ENCODE measurements at places on chromosomes 11 and 22. TPM values are rescaled to one million over a fixed set of nuclear protein-coding genes. Genes with fewer than 3 reads are reported as not detected.

OR8G5 gene
- not detected for total RNA-seq

SIK3 gene
- 35.1 TPM for total RNA-seq

- no peak for DNase-seq
Observed at GRCh38 chr11:119347940-119348605, 1.6 kb upstream of the MFRP start.

A4GALT gene
- 20.8 TPM for total RNA-seq

DNA sequence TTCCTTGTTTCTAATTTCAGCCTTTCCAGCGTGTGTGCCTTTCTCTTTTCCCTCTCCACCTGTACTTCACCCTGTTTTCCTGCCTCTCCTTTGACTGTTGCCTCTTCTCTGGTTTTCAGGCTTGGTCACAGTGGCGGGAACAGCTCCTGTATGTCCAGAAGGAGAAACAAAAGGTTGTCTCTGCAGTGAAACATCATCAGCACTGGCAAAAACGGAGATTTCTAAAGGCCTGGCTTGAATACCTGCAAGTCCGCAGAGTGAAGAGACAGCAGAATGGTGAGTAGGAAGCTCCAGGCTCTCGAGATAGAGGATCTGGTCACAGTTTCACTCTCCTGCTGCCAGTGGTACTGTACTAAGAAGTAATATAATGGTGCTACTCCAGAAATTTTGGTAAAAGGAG is 76.6 kb downstream of the SFI1 start:
- DNase-seq = no peak

GRCh38 chr11:126336671-126337101 is 18.8 kb upstream of the ST3GAL4 start:
- DNase-seq = no peak

GRCh38 chr11:1553808-1554594 is 18.1 kb downstream of the DUSP8 start:
- DNase-seq = no peak

SAA4 gene
- not detected for total RNA-seq

DNA sequence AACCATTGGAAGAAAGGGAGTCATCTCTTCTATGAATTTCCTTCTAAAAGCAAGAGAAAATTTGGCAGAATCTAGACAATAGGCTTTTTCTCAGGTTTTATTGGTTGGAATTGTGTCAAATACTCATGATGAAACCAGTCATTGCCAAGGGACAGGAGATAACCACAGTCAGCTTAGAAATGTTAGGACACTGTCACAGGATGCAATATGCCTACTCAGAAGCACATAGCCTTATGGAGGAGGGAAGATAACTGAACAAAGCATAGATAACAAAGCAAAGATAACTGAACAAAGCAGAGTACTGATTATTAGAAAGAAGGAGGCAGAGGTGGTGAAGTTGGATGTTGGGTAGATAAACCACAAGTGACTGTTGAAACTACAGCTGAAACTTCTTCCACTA is 303.5 kb upstream of the PDGFD start:
- DNase-seq = no peak

- DNase-seq = no peak
Observed at GRCh38 chr11:114152785-114153184, 93.3 kb downstream of the ZBTB16 start.

GRCh38 chr11:41190437-41191082 is 268.9 kb downstream of the LRRC4C start:
- no peak for DNase-seq

DNA sequence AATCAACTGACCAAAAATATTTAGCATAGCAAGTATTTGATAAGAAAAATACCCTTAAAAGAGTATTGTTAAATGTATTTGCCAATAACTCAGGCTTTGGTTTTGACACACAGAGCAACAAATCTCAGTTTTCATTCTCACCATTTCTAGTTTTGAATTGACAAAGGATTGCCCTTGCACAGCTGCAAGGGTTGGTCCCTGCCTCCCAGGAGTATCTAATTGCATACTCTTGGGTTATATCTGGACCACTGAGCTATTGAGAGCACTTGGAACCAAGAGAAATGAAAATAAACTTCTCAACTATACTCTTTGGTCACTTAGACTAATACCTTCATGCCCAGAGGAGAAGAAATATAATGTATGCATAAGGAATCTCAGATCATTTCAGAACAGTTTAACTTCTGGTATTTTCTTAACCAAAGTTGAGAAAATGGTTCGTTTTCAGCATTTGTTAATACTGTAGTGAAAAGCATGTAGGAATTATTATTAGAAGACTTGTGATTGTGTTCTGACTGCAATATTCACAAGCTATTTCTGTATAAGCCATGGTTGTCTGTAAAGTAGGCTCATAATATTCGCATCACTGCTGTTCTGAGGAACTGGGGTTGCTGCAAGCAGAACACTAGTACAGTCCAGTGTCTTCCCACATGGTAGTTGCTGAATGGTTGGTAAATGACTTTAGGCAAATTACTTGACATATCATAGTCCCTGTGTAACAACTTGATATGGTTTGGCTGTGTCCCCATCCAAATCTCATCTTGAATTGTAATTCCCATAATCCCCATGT is 7.9 kb downstream of the C2CD3 start:
- DNase-seq = no peak

DNA sequence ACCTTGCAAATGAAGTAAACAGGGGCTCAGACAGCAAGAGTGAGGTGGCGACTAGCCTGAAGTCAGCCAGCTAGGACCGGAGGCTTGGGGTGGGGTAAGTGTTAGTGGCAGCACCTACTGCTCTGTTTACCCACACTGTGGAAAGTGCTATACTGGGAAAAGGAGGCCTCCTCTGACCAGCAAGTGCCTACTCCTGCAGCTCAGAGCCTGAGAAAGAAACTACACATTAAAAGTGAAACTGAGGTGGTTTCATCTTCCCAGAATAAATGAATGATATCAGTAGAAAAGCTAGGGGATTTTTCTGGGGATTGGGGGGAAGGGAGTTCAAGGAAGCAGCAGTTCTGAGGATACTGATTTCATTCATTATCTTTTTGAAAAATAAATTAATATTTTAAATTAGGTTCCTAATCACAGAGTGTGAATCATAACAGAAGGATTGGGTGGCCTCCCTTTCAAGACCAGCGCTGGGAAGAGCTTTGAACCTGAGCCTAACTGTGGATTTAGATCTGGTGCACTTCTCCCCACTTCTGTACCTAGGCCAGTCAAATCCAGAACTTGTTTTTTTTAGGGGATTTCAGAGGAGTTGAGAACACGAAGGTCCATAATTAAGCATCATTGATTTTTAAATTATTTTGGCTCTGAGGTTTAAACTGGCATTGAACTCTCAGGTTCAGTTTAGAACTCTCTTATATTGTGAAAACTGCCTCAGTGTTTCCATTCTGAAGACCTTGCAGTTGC is 48.1 kb upstream of the GRAMD1B start:
- DNase-seq = no peak

GDPD4 gene
- not detected for total RNA-seq

OR4D10 gene
- not detected for total RNA-seq

PTPN5 gene
- 0.85 TPM for total RNA-seq

- no peak for DNase-seq
Observed at GRCh38 chr22:39227542-39228272, 17.1 kb downstream of the PDGFB start.

GRCh38 chr11:64864473-64865285 is 13.7 kb downstream of the EHD1 start:
- no peak for DNase-seq

- no peak for DNase-seq
Observed at GRCh38 chr11:119729951-119730613, 1.1 kb upstream of the NECTIN1 start.

- no peak for DNase-seq
Observed at GRCh38 chr22:37196539-37197450, 8.7 kb upstream of the C1QTNF6 start.

GRCh38 chr11:62665599-62666258 is 617 bp downstream of the CSKMT start:
- no peak for DNase-seq

- DNase-seq = no peak
Observed at GRCh38 chr11:13339195-13340153, 61.9 kb downstream of the BMAL1 start.

- DNase-seq = no peak
Observed at GRCh38 chr11:68961245-68961644, 19.5 kb downstream of the MRGPRD start.

MUC2 gene
- total RNA-seq = not detected

DNA sequence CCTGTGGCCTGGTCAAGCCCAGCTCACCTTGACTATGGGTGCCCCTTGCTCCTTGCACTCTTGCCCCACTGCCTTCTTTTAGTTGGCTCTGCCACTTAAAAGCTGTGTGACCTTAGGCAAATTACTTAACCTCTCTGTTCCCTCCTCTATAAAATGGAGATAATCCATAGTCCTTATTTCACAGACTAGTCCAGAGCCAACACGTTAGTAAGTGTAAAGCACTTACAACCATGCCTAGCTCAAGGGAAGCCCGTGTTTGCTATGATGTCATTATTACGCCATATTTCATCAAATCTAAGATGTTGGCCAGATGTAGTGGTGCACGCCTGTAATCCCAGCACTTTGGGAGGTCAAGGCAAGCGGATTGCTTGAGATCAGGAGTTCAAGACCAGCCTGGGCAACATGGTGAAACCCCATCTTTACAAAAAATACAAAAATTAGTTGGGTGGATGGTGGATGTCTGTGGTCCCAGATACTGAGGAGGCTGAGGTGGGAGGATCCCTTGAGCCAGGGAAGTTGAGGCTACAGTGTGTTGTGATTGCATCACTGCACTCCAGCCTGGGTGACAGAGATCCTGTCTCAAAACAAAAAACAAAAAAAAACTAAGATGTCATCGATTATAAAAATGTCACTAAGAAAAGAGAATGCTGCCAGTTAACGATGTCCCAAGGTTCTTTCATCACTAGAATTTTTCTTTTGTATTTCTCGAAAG is 2.3 kb upstream of the CCDC88B start:
- DNase-seq = no peak

DNA sequence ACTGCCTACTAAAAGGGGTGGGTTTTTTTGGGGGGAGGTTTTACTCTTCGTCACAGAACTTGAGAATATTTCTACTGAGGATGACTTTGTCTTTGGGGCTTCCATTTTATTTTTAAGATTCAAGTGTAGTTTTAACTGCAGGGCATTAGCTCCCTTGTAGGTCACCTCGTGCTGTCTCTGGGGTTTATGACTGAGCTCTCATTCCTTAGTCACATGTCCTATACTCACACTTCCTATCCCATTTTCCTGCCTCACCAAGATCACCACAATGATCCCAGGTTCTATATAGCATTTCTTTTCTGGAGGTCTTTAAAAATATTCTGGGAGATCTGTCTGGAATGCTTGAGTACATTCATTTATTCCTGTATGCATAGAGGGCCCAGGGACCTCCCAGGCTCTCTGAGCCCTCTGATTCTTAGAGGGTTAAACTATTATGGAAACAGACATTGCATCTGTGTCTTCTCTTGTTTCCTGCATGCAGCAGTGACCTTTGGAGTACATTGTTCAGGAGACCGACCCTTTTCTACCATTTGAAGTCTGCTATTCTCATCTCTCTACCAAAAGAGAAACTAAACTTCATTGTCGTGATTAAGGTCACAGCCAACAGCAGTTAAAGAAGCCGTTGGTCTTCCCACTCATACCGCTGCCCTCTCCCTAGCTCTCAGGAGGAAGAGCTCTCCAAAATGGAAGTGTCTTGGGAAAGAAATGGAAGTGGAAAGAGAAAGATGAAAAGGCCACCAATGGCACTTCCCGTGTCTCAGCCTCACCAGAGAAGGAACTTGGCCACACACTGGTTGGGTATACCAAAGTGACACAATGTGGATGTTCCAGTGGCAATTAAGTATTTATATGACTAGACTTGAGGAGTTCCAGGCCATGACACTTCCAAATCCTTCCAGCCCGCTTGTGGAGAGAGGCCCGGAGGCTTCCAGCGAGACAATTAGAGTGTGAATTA is 77.5 kb downstream of the ZBTB16 start:
- no peak for DNase-seq

NECTIN1 gene
- total RNA-seq = 72.5 TPM

DNA sequence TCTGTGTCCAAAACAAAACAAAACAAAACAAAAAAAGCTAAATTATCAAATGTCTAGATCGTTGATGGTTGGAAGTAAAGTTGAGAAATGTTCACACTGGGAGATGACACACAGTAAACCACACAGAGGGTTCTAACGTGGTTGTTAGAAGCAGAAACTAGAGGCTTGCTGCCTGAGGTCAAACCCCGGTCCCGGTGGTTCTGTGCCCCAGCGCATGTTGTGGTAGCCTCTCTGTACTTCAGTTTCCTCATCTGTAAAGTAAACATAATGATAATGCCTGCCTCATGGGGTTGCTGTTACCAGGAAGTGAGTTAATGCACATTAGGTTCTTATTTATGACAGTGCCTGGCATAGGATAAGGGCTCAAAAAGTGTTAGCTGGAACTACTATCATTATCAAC is 33.4 kb downstream of the PPARA start:
- no peak for DNase-seq

- no peak for DNase-seq
Observed at GRCh38 chr11:64694026-64694755, 28.8 kb downstream of the NRXN2 start.

GRCh38 chr22:29396126-29396525 is 7.8 kb upstream of the AP1B1 start:
- no peak for DNase-seq

SLC25A45 gene
- 7.7 TPM for total RNA-seq

DNA sequence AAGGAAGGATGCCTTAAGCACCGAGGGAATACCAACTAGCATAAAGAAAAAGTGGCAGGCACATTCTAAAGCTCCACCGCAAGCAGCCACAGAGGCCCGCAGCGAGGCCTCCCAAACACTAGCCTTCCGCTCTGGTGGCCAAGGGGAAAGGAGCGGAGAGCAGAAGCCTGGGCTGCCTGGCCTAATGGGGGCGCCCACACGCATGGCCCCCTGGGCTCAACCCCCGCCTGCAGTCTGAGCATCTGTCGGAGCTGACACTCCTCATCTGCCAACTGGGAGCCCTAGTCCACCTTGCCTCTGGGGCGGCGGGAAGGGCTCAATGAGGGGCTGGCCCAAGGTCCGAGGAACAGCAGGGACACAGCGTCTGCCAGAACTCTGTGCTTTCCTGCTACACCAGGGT is 50.1 kb upstream of the WNT11 start:
- no peak for DNase-seq

OR2AT4 gene
- total RNA-seq = not detected

DNA sequence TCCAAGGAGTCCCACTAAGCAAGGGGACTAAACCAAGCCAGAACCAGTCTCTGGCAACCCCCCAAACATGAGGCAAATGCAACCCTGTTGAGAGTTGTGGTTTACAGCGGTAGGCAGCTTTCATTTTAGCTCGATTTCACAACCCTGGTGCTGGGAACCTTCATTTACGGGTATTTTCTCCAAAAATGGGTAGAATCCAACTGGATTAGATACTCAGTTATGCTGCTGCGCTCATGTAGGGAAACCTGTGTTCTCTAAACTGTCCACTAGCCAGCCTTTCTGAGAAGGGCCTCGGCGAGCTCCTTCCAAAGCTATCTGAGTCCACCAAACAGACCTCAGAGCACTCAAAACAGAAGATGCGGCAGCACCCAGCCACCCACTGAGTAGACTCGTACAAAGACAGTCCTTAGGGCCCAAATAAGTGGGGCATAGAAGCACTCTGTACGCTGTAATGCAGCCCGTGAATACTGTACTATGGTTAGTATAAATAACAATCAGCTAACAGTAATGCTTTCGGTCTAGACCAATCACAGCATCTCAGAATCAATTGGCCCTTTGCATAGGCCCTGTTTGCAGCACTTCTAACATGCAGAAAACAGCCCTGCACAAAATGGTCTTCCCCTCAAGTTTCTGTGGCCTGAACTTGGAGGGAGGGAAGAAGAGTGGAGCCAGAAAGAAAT is 104.7 kb downstream of the ETS1 start:
- no peak for DNase-seq

All from esophagus squamous epithelium (tissue), 5 donors.